Common myeloid progenitor, CD34-positive (primary cell): ENCODE measurements at places on chromosomes 11 and 22.

DNA sequence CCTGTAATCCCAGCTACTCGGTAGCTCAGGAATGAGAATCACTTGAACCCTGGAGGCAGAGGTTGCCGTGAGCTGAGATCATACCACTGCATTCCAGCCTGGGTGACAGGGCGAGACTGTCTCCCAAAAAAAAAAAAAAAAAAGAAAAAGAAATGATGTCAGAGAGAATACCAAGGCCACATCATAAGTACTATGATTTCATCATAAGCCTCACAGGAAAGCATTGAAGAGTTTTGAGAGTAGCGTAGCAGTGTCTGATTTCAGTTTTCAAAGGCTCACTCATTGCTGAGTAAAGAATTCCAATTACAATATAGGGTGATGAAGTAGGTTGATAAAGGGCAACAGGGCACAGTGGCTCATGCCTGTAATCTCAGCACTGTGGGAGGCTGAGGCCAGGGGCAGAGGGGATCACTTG is 88.8 kb downstream of the MRTFA start:
- H3K27ac ChIP-seq: no peak overlapping the region
- DNase-seq: no peak
- peaks cover 7% of the 10 kb centered on the region for H3K36me3 ChIP-seq
- no peak overlapping the region for H3K4me3 ChIP-seq
- H3K27me3 ChIP-seq: no peaks in the 10 kb centered on the region

DNA sequence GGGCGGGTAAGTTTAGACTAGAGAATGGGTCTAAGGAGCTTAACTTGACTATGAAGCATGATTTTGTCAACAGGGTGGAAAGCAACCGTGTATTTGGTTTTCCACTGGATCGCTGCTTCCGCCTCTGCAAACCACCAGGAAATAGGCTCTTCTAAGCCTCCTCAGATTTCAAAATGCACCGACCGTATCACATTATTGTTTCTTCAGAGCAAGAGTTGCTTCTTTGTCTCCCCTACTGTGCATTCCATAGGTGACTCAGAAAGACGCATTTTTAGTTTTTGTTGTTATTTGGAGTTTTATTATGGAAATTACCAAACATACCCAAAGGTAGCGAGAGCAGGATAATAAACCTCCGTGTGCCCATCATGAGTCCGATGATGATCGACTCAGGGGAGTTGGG is 64.3 kb upstream of the RASD2 start:
- H3K4me1 ChIP-seq: peaks cover 48% of the 10 kb centered on the region
- no peaks in the 10 kb centered on the region for H3K27me3 ChIP-seq
- H3K36me3 ChIP-seq: no peaks in the 10 kb centered on the region
- H3K4me3 ChIP-seq: no peak overlapping the region

DNA sequence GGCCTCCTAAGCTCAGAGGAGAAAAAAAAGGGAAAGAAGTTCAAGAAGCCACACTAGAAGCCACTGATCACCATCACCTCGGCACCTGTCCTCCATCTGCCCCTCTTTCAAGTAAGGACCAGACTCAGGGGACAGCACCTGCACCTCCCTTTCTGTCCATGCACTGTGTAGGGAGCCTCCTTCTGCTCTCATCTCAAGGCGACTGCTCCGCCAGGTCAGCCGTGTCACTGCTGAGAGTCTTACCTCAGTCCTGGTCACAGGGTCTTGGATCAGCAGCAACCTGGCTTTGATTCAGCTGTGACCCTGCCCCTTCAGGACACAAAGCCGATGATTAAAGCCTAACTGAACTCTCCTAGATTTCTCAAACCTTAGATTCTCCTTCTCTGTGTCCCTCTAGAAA is 101.5 kb downstream of the ZNF280B start:
- H3K27me3 ChIP-seq: no peaks in the 10 kb centered on the region
- H3K4me3 ChIP-seq: no peak overlapping the region
- H3K27ac ChIP-seq: no peak overlapping the region
- no peak for DNase-seq
- H3K4me1 ChIP-seq: peaks cover 3% of the 10 kb centered on the region

DNA sequence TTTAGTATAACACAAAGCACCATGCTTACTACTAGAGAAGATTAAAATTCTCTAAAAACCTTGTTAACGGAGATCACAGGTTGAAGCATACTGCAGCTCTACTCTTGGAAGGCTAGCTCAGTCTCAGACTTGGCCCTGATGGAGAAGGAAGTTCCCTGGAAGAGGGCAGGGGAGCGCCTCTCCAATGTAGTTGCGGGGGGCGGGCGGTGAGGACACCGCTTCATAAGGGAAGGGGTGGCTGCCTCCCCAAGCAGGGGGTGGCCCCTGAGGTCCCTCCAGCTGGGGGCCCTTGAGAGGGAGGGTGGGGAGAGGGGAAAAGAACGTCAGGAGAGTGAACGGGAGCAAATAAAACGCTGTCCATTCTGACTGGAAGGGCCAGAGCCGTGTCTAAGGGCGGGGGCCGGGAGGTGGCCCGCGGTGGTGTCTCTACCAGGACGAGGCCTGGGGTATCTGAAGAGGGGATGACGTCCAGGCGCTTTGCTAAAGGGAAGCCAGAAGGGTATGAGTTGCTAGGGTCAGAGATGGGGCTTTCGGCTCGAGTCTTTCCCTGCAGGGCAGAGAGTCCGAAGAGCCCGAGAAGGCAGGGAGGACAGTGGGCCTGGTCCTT is 553 bp upstream of the USP47 start:
- peaks cover 41% of the 10 kb centered on the region for H3K4me1 ChIP-seq
- H3K27me3 ChIP-seq: no peaks in the 10 kb centered on the region
- peak overlapping the region; percentile 99 for H3K27ac ChIP-seq
- peak; percentile 55 for DNase-seq
- H3K4me3 ChIP-seq: peak overlapping the region; percentile 91
- no peaks in the 10 kb centered on the region for H3K36me3 ChIP-seq

DNA sequence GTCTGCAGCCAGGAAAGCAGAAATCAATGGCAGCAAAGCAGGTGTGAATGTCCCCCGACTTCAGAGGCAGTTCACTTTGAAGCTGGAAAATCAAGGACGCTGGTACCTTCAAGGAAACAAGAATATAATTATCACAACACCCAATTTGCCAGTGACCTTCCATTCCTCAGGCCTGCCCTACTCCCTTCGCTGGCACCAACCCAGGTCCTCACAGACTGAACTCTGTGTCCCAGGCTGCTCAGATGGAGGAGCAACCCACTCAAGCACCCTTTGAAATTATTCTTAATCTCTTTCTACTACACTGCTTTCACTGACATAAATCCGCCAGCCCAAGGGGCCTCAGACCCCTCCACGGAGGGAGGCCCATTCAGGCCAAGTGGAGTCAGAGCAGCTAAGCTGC is 64.7 kb upstream of the WT1 start:
- no peaks in the 10 kb centered on the region for H3K4me1 ChIP-seq
- DNase-seq: no peak
- H3K36me3 ChIP-seq: no peaks in the 10 kb centered on the region
- no peak overlapping the region for H3K27ac ChIP-seq
- H3K4me3 ChIP-seq: no peak overlapping the region

GRCh38 chr11:2729841-2730240 is 30.0 kb upstream of the KCNQ1OT1 start:
- H3K36me3 ChIP-seq: no peaks in the 10 kb centered on the region
- DNase-seq: no peak
- no peak overlapping the region for H3K27ac ChIP-seq
- H3K4me3 ChIP-seq: no peak overlapping the region

DNA sequence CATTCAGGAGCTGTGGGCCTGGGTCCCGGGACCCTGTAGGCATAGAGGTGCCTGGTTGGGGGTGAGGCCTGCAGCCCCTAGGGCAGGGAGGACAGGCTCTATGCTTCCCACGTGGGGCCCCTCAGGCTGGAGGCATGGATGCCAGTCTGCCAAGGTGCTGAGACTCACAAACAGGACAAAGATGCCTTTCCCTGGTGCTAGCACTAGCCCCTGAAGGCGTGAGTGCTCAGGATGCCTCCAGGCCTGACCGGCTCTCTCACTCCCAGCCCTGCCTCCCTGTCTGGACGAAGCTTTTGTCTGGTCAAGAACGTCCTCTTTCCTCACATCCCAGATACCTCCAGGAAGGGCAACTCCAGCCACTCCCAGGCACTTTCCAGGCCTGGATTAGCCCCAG is 2.1 kb downstream of the CDC42BPG start:
- H3K27ac ChIP-seq: no peak overlapping the region
- peaks cover 12% of the 10 kb centered on the region for H3K4me1 ChIP-seq
- no peak overlapping the region for H3K4me3 ChIP-seq
- no peaks in the 10 kb centered on the region for H3K27me3 ChIP-seq
- no peaks in the 10 kb centered on the region for H3K36me3 ChIP-seq
- DNase-seq: no peak

GRCh38 chr22:39028281-39028680 is 7.4 kb downstream of the APOBEC3D start:
- no peaks in the 10 kb centered on the region for H3K36me3 ChIP-seq
- no peak overlapping the region for H3K4me3 ChIP-seq
- no peaks in the 10 kb centered on the region for H3K4me1 ChIP-seq
- DNase-seq: no peak
- no peaks in the 10 kb centered on the region for H3K27me3 ChIP-seq
